ENCODE measurements at places on chromosomes 4 and X.

- no peak for DNase-seq
Measured at GRCh38 chr4:149095811-149096210, 653.6 kb upstream of the NR3C2 start.

DNA sequence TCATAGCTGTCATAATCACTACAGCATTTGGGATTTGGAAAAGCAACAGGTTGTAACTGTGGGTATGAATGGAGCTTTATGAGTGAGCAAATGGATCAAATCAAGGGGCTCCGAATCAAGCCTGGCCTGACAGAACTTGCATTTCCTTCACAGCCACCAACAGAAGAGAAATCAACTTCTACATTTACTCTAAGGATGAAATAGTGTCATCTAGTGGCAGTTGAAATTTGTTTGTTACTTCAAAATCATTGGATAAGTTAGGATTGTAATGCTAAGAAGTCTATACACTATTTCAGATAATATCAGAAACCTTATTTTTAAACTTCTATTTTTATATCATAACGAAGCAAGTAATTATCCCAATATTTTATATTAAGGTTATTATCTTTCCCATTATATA, 10.7 kb upstream of the WDR17 start:
- no peak for DNase-seq

DNA sequence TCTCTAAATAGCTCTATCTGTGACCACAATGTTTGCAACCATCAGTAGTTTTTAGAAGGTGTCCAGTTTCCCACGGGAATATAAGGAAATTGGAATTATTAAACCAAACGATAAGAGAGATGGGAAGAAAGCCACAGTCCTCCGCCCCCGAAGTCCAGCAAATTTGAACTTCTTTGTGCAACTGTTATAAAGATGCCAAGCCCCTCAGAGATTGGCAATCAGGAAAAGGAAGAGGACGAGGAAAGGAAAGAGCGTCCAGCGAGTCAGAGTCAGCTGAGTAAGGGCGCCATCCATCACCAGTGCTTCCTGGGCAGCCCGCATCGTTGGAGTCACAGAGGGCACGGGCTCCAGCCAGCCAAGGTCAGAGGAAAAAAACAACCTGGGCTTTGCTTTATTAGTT, 35.7 kb downstream of the LDB2 start:
- no peak for DNase-seq

DNA sequence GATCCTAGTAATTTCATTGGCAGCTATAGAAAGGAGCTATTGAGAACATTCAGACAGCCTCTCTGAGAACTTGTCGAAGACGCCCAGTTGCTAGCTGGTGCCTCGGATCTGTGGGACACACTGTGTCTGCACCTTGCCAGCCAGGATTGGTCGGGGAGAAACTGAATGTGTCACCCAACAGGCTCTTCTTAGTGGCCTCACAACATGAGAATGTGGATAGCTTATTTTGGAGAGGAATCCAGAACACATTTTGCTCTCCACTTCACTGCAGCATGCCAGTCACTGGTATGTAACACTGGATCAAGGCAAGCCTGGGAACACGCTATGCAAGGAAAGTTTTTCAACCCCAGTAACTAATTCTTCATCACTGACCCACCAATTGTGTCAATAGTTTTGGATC, 89.5 kb upstream of the TRPC3 start:
- no peak for DNase-seq

- no peak for DNase-seq
Measured at GRCh38 chr4:163558539-163559044, 64.1 kb downstream of the TMA16 start.

DNA sequence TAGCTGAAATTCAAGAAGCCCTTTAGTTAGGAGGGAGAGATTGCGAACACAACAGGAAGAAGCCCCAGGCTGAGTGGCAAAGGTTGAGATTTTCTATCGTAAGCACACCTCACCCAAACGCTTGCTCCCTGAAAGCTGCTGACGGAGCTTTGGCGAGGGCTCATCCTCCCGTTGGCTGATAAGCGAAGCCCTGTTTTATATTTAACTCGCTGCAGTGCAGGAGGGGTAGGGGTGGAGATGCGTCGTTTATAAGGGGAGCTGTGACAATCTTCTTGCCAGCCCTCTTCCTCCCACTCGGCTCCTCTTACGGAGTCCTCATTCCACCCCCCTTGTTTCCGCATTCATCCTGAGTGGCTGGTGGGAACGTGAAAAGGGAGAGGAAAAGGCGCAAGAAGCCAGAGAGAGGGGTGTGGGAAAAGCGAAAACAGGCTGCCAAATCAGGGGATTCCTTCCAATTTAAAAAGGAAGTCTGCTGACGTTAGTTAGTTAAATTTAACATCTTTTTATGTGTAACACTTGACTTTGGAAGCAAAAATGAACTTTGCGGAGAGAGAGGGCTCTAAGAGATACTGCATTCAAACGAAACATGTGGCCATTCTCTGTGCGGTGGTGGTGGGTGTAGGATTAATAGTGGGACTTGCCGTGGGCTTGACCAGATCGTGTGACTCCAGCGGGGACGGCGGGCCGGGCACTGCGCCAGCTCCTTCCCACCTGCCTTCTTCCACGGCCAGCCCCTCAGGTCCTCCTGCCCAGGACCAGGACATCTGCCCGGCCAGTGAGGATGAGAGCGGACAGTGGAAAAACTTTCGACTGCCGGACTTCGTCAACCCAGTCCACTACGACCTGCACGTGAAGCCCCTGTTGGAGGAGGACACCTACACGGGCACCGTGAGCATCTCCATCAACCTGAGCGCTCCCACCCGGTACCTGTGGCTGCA, at the start of gene ENPEP:
TSS of gene ENPEP (plus strand) at position 275 of the 938 bp plus-strand sequence. CDS start at position 535, 260 bp downstream.
- no peak for DNase-seq

DNA sequence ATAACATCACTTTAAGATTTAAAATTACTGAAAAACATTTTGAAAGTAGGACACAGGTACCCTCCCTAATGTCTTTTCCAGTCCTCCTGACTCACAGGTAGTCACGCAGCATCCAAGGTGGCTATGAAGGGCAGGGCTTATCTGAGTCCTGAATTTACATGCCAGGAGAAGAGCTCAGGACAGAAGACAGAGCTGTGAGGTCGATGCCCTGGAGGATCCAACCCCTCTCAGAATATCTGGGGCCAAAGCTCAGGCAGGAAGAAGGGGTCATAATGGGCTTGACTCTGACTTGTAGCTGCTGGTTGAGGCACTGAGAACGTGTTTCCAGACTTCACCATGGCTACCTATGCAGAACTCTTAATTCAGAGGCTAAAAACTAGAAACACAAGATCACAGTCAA, 177.5 kb downstream of the AASDH start:
- DNase-seq, result no peak

DNA sequence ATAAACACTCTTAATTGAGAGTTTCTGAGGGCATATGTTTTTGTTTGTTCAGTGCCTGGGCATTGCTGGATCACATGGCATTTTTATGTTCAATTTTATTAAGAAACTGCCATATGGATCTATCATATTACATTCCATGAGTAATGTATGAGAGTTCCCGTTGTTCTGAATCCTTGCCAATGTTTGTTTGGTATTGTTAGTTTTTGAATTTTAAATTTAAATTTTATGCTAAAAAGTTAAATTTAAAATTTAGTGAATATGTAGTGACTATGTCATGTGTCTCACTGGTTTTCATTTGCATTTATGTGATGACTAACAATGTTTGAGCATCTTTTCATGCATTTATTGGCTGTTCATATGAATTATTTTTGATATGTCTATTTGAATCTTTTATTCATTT, 54.8 kb upstream of the GEMIN8 start:
- no peak for DNase-seq

GRCh38 chrX:39758791-39759525, 338.8 kb downstream of the BCOR start:
- no peak for DNase-seq

GRCh38 chrX:151712253-151712652, 3.6 kb upstream of the FATE1 start:
- no peak for DNase-seq

GRCh38 chrX:125620715-125621587, 301.3 kb downstream of the TEX13C start:
- DNase-seq, result no peak

- DNase-seq, result no peak
Measured at GRCh38 chrX:153401133-153401764, at the start of gene PNMA6E. PNMA6E (minus strand) TSS chrX:153401350; CDS start chrX:153398849, 2,501 bp downstream.

- no peak for DNase-seq
Measured at GRCh38 chr4:94548571-94548970, 96.8 kb downstream of the PDLIM5 start.

GRCh38 chr4:79609817-79610216, 201.8 kb upstream of the GK2 start:
- DNase-seq, result no peak

- DNase-seq, result no peak
Measured at GRCh38 chr4:129326571-129327460, 230.9 kb downstream of the C4orf33 start.

- DNase-seq, result no peak
Measured at GRCh38 chrX:119579414-119579813, 5.1 kb downstream of the UBE2A start.

DNA sequence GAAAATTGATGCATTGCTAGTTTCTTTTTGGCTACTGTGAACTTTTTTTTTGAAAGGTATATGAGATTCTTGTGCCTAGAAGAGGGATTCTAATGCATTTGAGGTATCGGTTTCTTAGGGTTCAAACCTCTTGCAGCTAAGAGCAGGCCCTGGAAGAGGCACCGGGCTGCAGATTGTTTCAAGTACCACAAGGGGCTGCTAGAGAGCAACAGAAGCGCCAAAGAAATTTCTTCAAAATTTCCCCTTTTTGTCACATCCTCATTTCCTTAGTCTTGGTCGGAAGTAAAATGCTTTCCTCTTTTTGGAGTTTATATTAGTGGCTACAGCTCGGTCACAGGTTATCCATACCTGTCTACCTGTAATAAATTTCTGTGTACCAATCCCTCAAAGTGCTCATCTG, 89.8 kb downstream of the PDGFRA start:
- DNase-seq, result no peak

- no peak for DNase-seq
Measured at GRCh38 chr4:25993395-25994185, 79.6 kb downstream of the SMIM20 start.

GRCh38 chr4:152657657-152658056, 22.1 kb downstream of the TMEM154 start:
- no peak for DNase-seq

DNA sequence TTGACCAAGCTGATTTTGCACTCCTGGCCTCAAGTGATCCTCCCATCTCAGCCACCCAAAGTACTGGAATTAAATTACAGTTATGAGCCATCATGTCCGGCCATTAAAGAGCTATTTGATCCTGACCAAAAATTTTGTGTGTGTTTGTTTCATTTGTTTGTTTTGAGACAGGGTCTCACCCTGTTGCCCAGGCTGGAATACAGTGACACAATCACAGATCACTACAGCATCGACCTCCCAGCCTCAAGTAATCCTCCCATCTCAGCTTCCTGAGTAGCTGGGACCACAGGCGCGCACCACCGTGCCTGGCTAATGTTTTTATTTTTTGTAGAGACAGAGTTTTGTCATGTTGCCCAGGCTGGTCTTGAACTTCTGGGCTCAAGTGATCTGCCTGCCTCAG, 82.9 kb upstream of the RBPJ start:
- DNase-seq, result no peak

GRCh38 chrX:27444093-27444908, 18.8 kb downstream of the PPP4R3C start:
- DNase-seq, result no peak

DNA sequence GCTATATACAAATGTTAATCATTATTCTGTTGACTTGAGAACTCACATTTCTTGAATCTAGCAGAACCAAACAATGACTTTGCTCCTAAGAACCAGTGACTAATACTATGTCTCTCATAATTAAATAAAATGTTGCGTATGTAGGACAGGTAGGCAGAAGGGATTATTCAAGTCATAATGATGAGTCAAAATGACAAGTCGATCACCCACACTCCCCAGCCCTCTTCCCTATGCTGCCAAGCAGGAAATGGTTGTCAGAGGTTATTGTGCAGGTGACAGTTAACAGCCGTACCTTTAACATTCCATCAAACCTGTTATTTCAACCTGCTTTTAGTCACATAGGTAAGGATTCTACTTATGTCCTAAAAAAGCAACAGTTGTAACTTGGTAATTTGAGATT, 22.0 kb upstream of the STK26 start:
- DNase-seq, result no peak
